ENCODE measurements at places on chromosomes 11 and 22.
A peak's percentile ranks its signal among the peaks of the same experiment; 100 is the strongest.

- DNase-seq: no peak
These were observed 72.4 kb upstream of the FGF3 start for GRCh38 chr11:69891421-69892236.

GRCh38 chr22:36213586-36213985 is 12.0 kb upstream of the APOL4 start:
- no peak for DNase-seq

- no peak for DNase-seq
These were observed 6.8 kb upstream of the POLR3H start for GRCh38 chr22:41550952-41551491.

- DNase-seq: no peak
These were observed 30.9 kb downstream of the MTMR2 start for GRCh38 chr11:95892892-95893570.

- DNase-seq: peak; percentile 19
These were observed at the start of gene C11orf97 for GRCh38 chr11:94511932-94512781. Gene C11orf97 (plus strand): TSS chr11:94512461. CDS start chr11:94512529, 68 bp downstream.

DNA sequence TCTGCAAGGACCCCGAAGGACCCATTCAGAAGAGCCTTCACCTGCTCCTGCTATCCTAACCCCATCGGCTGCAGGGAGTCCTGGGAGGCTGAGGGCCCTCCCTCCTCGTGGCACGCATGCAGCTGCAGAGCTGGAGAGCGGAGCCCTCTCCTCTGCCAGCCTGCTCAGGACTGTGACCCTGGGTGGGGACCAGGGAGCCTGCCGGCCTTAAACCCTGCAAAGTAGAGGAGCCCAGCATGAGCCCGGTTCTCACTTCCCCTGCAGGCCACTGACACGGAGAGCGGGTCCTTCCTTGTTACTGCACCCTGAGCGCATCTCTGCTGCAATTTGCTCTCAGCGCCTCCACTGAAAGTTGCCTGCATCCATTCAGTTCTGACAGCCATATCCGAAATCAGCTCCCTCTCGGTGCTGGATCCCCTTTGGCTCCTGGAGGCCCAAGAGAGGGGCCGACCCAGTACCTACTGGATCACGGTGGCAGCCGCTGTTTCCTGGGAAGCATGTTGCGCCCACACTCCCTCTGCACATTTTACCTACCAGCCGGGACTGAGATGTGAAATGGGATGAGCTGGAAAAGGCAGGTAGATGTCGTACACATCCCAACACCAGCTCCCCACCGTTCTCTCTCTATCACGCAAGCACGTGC is 312.1 kb downstream of the NTM start:
- no peak for DNase-seq

DNA sequence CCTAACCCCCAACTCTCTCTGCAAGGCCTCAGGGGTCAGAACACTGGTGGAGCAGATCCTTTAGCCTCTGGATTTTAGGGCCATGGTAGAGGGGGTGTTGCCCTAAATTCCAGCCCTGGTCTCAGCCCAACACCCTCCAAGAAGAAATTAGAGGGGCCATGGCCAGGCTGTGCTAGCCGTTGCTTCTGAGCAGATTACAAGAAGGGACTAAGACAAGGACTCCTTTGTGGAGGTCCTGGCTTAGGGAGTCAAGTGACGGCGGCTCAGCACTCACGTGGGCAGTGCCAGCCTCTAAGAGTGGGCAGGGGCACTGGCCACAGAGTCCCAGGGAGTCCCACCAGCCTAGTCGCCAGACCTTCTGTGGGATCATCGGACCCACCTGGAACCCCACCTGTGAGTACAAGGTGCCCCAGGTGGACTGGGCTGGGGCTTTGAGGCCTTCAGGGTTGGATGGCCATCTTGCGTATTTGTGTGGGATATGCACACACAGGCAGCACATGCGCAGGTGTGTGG is at the start of gene BEST1:
Gene BEST1, plus strand, starts transcription at position 317 of the 513 bp plus-strand sequence. CDS start 1,456 bp downstream, outside the sequence.
- DNase-seq: no peak

- no peak for DNase-seq
These were observed 86.8 kb downstream of the NECTIN1 start for GRCh38 chr11:119641983-119642745.

DNA sequence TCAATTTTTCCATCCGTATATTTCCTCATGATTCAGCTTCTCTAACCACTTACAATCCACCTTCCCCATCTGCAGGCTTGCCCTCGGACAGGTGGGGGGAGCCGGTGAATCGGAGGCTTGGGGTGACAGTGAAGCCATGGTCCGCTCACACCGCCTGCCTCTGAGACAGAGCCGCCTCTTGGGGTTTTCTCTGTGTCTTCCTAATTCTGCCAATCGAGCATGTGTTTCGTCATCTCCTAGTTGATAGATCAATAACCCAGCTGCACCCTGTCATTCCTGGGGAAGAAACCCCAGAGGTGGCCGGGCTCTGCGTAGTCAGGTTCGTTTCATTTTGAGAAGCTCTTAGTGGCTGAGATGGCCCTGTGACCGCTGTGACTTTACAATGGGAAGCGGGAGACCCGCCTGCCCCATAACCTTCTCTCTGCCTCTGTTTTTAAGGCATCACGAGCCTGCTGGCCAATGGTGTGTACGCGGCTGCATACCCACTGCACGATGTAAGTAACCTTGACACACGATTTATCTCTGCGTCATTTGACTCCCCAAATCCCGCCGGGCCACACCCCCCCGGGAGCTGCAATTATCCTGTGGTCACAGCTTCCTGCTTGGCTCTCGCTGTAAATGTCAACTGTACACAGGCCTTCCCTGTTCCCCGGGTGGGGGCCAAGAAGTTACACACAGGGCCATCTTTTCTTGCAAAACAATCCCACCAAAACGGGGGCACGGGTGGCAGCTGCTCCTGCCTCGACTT is 33.3 kb downstream of the ANO1 start:
- DNase-seq: no peak

- peak; percentile 56 for DNase-seq
These were observed at the start of gene PRAME for GRCh38 chr22:22558972-22559603. Gene PRAME (minus strand): TSS chr22:22559265. CDS start chr22:22556832, 2,433 bp downstream.

DNA sequence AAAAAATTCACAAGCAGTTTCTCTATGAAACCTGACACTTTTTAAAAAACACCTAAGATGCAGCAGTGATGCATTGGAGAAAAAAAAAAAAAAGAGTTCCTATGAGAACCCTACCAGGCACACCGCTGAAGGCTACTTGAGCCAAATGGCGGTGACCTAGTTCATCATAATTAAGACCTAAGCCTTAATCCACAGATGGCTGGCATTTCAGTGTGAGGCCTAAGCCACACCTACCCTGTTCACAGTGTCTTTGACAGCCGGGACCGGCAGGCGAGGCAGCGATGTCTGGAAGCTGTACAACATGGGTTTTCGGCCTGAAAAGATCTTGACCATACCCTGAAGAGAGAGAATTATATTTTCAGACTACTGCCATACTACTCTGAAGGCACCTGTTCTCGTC is 38.0 kb downstream of the CPT1A start:
- no peak for DNase-seq

DNA sequence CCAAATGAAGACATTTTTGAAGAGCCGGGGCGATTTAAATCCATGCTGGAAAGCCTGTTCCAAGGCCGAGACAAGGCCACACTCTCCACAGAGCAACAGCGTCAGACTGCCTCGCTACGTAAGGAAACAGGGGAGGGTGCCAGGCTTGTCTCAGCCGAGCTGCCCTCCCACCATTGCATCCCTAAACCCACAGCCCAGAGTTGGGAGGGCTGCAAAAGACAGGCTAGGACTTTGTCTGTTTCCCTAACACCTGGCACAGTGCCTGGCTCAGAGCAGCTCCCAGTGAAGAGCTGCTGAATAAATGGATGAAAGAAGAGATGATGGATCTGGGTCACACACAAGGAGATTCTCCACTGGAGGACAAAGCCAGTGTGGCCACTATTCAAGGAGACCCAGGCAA is 51.3 kb upstream of the SCUBE2 start:
- no peak for DNase-seq

GRCh38 chr11:33237039-33237597 is 20.1 kb upstream of the HIPK3 start:
- no peak for DNase-seq

GRCh38 chr11:66363805-66364535 is 7.6 kb downstream of the SLC29A2 start:
- peak; percentile 58 for DNase-seq

DNA sequence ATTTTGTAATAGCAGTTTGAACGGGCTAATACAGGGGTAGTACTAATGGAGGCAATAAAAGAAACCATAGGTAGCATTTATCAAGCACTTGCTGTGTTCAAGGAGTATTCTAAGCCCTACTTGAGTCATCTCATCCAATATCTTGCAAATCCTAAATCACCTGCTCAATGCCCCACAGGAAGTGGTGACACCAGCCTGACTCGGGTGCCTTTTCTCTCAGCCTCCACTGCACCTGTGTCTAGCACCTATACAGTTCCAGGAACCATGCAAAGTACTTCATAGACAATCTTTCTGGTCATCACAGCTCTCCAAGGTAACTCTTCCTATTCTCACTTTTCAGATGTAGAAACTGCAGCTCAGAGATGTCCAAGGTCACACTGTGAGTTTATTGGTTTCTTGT is 98.0 kb downstream of the PRR5L start:
- DNase-seq: no peak

DNA sequence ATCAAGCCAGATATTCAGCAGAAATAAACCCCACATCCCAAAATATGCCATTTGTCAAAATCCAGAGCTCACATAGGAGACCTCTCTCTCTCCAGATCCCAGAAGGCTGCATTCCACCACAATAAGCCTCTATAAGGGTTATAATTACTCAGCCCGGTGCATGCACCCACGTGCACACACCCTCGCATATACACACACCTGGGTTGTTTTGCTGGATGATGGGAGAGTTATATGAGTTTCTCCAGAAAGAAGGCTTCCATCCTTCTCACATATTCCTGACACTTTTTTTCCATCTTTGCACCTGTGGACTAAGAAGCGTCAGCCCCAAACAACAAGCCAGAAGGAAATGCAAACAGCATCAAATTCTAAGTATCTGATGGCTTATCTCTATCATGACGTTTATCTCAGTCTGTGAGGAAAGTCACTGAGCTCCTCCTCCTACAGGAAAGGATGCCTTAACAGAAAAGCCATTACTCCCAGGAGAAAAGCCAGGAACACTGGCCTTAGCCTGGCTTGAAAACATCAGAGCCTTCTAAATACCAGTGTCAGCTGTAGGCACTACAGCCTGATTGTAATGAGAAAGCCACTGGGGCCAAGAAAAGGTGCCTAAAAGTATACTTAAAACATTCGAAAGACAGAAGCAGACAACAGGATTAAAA is 253.2 kb downstream of the LARGE1 start:
- no peak for DNase-seq

GRCh38 chr22:47806894-47807293 is 1044.4 kb downstream of the TBC1D22A start:
- no peak for DNase-seq

- no peak for DNase-seq
These were observed 67.6 kb downstream of the PARVB start for GRCh38 chr22:44091751-44092150.

- no peak for DNase-seq
These were observed 38.3 kb upstream of the TFIP11 start for GRCh38 chr22:26550498-26551033.

DNA sequence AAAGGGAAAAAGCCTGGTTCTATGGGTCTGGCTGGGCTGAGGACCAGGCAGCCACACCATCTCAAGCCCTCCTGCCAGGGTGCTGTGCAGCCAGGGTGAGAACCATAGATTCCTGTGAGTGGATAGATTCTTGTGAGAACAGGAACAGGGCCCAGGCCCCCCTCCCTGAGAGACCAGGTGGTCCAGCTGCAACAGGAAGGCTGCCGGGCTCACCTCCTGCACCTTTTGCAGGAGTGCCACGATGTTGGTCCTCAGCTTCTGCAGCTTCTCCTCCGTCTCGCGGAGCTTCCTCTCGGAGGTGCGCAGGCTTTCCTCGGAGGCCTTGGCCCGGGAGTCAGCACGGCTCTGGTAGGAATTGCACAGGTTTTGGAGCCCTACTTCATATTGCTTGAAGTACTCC is 40.8 kb downstream of the MORC2 start:
- DNase-seq: no peak

GRCh38 chr11:130814440-130815096 is 101.7 kb downstream of the SNX19 start:
- DNase-seq: no peak

DNA sequence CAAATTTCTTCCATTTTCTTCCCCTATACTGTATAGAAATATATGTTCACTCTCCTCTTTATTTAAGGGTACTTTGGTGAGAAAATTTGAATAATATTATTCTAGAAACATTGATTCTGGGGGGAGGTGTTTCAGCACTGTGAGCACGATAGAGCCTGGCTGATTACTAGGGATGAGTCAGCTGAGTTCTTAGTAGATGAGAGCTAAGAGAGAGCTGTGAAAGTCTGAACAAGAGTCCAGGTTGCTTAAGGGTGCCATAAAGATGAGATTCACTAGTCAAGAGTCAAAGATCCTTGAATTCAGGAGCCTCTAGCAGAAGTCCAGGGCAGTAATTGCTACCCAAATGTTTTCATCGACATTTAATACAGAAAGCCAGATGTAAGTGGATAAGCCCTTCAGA is 756.6 kb upstream of the API5 start:
- no peak for DNase-seq

- peak; percentile 42 for DNase-seq
These were observed 20.6 kb downstream of the APOBEC3H start for GRCh38 chr22:39117585-39118191.

- DNase-seq: no peak
These were observed 139.0 kb downstream of the UVRAG start for GRCh38 chr11:75954039-75954438.

GRCh38 chr11:107592813-107593212 is 1.9 kb downstream of the ELMOD1 start:
- DNase-seq: no peak

DNA sequence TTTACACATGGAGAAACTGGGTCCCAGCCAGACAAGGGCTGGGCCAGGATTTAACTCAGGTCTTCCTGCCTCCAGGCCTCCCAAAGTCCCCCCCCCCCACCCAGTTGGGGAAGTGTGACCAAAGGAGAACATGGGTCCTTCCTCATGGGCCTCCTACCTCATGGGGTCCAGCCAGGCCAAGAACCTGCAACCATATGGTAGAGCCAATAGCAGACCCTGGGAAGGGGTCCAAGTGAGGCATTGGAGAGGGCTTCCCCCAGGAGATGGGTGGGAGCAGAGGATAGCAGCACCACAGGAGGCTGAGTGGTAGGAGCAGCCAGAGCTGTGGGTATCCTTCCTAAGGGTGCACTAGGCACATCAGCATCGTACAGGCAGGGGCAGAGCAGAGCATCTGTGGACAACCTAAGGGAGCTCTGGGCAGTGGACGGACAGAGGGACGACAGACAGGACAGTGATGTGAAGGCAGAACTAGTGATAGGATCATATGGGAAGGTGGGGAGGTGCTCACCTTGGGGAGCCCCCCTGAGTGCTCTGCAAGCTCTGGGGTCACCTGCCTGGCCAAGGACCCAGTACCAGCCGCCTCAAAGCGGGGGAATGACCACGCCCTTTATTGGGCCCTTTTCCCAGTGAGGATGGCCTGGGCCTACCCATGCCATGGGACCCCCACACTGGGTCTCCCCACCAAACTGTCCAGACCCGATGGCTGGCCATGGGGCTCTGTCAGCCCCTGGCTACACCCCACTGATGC is 4.5 kb downstream of the ARVCF start:
- no peak for DNase-seq

All from effector CD8-positive, alpha-beta T cell (primary cell).